ENCODE measurements at places on chromosomes 1 and 21.

DNA sequence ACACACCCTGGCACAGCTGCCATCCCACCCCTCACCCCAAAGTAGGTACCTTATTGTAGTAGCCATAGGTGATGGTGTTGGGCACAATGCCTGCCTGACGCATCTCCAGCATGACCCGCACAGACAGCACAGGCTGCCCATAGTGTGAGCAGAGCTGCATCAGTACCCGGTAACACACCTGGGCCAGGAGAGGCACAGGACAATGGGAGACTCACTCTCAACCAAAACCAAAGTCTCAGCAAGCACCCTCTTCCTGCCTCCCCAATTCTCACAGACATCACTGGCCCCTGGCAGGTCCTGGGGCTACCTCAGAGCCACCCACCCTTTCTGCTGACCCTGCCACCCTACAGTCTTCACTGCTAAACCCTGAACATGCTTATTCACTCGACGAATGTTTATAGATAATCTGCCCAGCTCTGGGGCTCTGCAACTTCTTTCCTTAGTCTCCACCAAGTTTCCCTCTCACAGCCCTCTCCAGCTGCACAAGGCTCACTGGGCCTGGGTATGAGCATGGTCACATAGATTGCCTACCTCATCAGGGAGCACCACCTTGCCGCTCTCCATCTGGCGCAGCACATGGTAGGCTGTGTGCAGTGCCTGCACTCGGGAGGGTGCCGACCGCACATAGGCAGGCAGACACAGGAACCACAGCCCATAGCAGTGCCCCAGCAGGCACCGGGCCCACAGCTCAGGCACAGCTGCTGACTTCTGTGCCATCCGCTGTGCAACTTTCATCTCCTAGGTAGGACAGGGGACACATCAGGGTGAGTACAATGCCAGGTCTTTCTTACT, 10.3 kb downstream of the DENND4B start:
- no peak for DNase-seq

GRCh38 chr1:243411472-243411871, 155.6 kb downstream of the SDCCAG8 start:
- DNase-seq: no peak

GRCh38 chr1:24235921-24236788, 49.1 kb upstream of the IFNLR1 start:
- DNase-seq: no peak

DNA sequence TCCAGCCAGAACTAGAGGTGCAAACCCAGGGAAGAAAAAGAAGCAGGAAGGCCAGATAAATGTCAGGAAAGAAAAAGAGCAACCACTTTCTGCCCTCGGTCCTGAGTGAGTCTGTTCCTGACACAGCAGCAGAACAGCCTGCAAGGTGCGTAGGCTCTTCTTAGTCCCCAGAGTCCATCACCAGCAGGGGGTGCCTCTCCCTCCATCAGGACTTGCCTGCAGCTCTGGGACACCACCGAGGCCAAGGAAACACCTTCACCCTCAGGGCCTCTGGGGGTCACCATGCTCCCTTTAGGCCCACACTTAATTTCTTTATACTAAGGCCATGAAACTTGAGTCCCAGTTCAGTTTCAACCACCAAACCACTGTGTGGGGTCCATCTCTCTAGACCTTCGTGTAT, 43.7 kb upstream of the NFASC start:
- no peak for DNase-seq

DNA sequence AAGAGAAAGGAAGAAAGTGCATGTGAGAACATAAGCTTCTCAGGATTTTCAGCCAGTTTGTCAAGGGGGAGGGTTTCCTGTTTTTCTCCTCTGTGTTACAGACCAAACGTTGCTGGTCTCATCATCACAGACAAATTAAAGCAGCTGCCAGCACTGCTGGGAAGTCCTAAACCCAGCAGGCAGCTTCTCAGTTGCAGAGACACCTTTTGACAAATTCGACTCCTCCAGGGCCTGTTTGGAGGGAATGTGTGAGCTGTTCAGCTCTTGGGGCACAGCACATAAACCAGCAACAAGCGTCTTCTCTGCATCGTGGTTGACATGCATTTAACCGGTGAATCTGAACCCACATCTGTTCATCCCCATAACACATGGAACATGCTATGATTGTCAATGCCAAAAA, 454.6 kb upstream of the RUNX1 start:
- DNase-seq: no peak

- DNase-seq: no peak
These were observed 66.6 kb upstream of the HOOK1 start for GRCh38 chr1:59748123-59748522.

DNA sequence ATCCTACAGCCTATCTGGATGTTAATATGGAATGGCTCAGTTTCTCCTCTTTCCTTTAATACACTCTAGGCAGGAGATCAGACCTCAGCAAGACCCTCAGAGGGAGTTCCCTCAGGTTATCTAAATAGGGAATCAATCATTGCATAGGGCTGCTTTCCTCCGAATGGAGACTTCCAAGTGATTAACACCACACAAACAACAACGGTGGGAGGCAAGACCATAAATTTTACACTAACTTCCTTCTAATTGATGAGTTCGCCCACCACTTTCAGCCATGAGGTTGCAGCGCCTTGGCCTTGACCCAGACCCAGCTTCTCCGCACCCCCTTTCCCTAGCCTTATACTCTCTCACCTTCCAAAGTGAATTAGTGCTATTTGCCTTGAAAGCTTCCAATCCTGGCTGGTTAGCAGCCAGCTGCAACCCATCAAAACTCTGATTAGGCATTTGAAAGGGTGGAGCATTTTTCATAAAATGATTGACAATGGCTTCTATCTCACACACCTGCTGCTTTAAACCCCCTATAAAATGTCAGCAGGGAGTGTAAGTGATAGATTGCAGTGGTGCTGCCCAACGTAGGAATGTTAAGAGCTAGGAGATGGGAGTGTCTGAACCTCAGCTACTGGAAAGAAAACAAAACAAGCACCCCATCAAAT, 534.9 kb upstream of the USP24 start:
- DNase-seq: no peak

- no peak for DNase-seq
These were observed 63.2 kb upstream of the EFHD2 start for GRCh38 chr1:15346346-15347030.

DNA sequence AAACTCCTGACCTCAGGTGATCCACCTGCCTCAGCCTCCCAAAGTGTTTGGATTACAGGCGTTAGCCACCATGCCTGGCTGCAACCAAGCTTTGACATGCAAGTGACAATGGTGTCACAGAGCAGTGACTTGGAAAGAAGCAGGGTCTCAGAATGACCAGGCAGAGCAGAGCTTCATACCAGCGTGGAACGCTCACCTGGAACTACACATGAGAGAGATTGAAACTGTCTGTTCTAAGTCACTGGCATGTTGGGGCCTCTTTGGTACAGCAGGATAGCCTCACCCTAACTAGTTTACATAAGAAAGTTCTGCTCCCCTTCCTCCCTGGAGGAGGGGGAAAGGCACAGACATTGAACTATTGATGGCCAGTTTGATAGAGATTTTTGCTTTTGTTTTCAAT, 47.5 kb upstream of the ITPKB start:
- no peak for DNase-seq

GRCh38 chr1:29719253-29719652, 482.9 kb downstream of the PTPRU start:
- no peak for DNase-seq

DNA sequence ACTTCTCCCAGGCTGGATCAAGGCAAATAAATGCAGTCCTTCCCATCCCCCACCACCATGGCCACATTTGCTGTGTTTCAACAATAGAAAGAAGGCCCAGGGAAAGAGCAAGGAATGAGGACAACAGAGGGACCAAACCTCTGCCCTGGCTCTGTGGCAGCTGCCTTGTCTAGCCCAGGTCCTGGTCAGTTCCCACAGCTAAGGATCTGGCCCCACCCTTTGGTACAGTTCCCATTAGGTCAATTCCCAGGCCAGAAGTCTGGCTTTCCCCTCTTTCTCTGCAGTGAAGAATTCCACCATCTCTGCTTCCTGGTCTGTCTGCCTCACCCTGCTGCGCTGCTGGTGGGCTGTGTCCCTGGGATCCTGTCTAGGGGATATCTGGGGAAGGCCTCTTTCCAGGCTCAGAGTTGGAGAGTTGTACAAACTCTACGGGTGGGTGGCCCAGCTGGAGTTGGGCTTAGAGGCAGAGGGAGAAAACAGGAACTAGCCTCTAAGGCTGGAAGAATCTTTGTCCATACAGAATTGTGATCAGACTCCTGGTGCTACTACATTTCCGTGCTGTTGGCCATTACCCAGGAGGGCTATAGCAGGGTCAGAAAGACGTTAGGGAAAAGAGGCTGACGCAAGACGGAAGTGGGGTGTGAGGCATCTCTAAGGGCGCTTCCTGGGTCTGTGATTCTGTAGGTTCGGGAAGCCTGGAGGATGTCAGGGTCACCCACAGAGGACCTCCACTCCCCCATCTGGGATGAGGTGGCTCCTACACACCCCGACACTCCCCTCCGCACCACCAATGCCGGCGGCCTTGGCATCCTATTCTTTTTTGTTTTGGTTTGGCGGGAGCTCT, 953 bp upstream of the NDUFS2 start:
- no peak for DNase-seq

GRCh38 chr1:17615157-17615556, 75.7 kb downstream of the ARHGEF10L start:
- no peak for DNase-seq

GRCh38 chr1:41162441-41162840, 79.7 kb downstream of the SCMH1 start:
- no peak for DNase-seq

DNA sequence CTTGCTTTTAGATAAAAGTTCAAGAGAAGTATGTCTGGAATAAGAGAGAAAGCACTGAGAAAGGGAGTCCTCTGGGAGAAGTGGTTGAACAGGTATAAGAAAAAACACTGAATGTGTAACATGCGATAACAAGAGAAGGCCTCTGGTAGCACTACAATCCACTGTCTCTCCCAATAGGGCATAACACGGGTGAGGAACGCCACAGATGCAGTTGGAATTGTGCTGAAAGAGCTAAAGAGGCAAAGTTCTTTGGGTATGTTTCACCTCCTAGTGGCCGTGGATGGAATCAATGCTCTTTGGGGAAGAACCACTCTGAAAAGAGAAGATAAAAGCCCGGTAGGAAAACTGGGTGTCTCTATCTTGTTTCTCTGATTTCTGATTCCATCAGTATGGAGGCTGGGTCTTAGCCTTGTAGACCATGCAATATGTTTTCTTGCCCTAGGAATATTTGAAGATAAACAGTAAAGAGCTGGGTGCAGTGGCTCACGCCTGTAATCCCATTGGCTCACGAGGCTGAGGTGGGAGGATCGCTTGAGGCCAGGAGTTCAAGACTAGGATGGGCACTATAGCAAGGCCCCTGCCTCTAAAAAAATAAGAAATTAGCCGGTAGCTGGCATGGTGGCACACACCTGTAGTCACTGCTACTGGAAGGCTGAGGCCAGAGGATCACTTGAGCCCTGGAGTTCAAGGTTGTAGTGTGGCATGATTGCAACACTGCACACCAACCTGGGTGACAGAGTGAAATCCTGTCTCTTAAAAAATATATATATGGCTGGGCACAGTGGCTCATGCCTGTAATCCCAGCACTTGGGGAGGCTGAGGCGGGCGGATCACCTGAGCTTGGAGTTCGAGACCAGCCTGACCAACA, 40.4 kb downstream of the DAP3 start:
- DNase-seq: no peak

GRCh38 chr1:205369701-205370123, 13.0 kb upstream of the KLHDC8A start:
- DNase-seq: no peak

GRCh38 chr1:111505641-111506119, 2.2 kb upstream of the ADORA3 start:
- no peak for DNase-seq

GRCh38 chr1:160797861-160798273, 1.9 kb downstream of the LY9 start:
- no peak for DNase-seq
